Lung (tissue), 17 donors: ENCODE measurements at places on chromosomes 2 and 18. TPM values are rescaled to one million over a fixed set of nuclear protein-coding genes. Genes with fewer than 3 reads are reported as not detected.

GRCh38 chr2:136284226-136285119 lies 166.5 kb upstream of the CXCR4 start:
- no peaks in the 10 kb centered on the region for H3K27me3 ChIP-seq
- no peak overlapping the region for H3K4me3 ChIP-seq
- H3K27ac ChIP-seq: no peak overlapping the region

Gene TRPM8
- not detected for polyA plus RNA-seq

Gene ICOS
- polyA plus RNA-seq: 0.49 TPM

Gene GAL3ST2
- not detected for polyA plus RNA-seq

Gene CCDC68
- polyA plus RNA-seq: 6.7 TPM

- no peaks in the 10 kb centered on the region for H3K27me3 ChIP-seq
- peaks cover 7% of the 10 kb centered on the region for H3K36me3 ChIP-seq
- no peak overlapping the region for H3K4me3 ChIP-seq
- H3K27ac ChIP-seq: no peak overlapping the region
- H3K4me1 ChIP-seq: no peaks in the 10 kb centered on the region
- no peak for DNase-seq
Observed at GRCh38 chr18:57755473-57756067, 47.5 kb downstream of the ATP8B1 start.

GRCh38 chr18:33901894-33902512 lies 322.7 kb downstream of the NOL4 start:
- no peak for DNase-seq
- no peaks in the 10 kb centered on the region for H3K4me1 ChIP-seq
- H3K4me3 ChIP-seq: no peak overlapping the region
- no peaks in the 10 kb centered on the region for H3K27me3 ChIP-seq
- no peak overlapping the region for H3K27ac ChIP-seq

Gene WNT10A
- 0.17 TPM for polyA plus RNA-seq

- no peaks in the 10 kb centered on the region for H3K36me3 ChIP-seq
- no peaks in the 10 kb centered on the region for H3K4me1 ChIP-seq
- H3K27me3 ChIP-seq: no peaks in the 10 kb centered on the region
- no peak overlapping the region for H3K4me3 ChIP-seq
Observed at GRCh38 chr2:191598296-191598695, 79.6 kb upstream of the NABP1 start.

Gene TRABD2A
- polyA plus RNA-seq: 2.6 TPM

DNA sequence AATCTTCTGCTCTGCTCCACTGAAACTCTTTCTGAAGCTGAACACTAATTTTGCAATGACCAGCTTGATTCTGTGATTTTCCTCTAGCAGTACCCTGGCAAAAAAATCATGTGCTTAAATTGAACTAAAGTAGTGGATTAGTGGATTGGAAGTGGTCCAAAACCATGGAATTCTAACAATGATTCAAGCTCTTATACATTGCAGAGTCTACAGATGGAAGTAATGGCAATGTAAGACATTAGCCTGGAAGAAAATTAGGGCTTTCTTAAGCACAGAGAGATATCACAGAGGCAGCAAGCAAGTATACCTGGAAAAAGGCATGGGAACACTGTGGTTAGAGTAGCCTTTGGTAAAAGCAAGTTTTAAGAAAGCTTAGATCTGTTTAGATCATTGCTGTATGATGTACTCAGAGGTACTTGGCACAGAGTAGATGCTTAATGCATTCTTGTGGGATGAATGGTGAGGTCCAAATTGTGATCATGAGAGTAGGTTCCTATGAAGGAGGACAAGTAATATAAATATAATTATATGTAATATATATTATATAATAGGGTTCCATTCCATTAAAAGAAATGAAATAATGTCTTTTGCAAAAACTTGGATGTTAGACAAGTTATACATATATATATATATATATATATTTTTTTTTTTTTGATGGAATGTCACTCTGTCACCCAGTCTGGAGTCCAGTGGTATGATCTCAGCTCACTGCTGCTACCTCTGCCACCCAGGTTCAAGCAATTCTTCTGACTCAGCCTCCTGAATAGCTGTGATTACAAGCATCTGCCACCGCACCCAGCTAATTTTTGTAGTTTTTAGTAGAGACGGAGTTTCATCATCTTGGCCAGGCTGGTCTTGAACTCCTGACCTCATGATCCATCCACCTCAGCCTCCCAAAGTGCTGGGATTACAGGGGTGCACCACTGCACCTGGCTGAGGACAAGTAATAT lies 172.2 kb upstream of the SCN7A start:
- no peak overlapping the region for H3K27ac ChIP-seq
- H3K4me1 ChIP-seq: no peaks in the 10 kb centered on the region
- peak; percentile 15 for DNase-seq
- H3K36me3 ChIP-seq: no peaks in the 10 kb centered on the region
- no peaks in the 10 kb centered on the region for H3K27me3 ChIP-seq
- no peak overlapping the region for H3K4me3 ChIP-seq

Gene CCDC85A
- polyA plus RNA-seq: 1.7 TPM

DNA sequence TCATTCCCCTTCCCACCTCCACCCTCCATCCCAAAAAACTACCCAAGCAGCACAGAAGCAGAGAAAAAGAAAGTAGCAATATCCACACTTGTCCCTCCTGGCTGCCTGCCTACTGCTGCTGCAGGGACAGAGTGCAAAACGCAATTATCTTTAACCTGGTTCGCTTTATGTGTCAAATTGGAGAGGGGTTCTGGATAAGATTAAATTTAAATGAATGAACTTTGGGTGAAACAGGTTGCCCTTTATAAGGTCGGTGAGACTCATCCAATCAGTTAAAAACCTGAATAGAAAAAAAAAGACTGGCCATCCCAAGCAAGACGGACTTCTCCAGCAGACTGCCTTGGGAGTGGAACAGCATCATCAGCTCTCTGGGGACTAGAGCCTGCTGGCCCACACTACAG lies 62.6 kb downstream of the ANKRD44 start:
- H3K4me3 ChIP-seq: no peak overlapping the region
- no peaks in the 10 kb centered on the region for H3K27me3 ChIP-seq
- no peak for DNase-seq

Gene DYNAP
- not detected for polyA plus RNA-seq
